CD4-positive, alpha-beta T cell treated with Interleukin-10 for 1 hour (primary cell): ENCODE measurements at places on chromosomes 16 and 17.
A peak's percentile ranks its signal among the peaks of the same experiment; 100 is the strongest.

DNA sequence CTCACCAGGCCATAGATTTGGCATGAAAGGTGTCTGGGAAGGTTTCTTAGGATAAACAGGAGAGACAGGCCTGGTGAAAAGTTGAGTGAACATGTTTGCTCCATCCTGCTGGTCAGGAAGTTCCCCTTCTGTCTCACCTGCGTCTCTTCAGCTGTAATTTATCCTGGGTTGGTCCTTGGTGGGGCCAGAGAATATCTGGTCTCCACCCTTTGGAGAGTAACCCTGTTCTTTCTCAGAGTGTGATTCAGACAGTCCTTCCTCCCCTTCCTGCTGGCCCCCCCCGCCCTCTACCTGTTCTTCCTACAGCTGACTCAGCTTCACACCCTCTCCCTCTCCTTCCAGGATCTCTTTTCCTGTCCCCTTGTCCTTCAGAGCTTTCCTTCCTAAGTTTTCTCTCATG lies 17.1 kb downstream of the MINK1 start:
- DNase-seq: no peak

GRCh38 chr17:81151278-81151677 lies 14.0 kb upstream of the PVALEF start:
- no peak for DNase-seq

DNA sequence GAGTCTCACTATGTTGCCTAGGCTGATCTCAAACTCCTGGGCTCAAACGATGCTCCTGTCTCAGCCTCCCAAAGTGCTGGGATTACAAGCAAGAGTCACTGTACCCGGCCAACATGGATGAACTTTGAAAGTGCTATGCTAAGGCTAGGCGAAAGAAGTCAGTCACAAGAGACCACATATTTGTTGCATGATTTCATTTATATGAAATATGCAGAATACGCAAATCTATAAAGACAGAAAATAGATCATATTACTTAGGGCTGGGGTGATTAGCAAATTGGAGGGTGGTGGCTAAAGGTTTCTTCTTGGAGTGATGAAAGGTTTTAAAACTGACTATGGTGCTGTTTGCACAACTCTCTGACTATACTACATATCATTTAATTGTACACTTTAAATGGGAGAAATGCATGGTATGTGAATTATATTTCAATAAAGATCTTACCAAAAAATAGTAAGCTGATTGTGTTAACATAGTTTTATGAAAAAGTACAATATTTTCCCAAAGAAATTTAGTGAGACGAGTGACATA lies 1.2 kb upstream of the FLYWCH1 start:
- no peak for DNase-seq

DNA sequence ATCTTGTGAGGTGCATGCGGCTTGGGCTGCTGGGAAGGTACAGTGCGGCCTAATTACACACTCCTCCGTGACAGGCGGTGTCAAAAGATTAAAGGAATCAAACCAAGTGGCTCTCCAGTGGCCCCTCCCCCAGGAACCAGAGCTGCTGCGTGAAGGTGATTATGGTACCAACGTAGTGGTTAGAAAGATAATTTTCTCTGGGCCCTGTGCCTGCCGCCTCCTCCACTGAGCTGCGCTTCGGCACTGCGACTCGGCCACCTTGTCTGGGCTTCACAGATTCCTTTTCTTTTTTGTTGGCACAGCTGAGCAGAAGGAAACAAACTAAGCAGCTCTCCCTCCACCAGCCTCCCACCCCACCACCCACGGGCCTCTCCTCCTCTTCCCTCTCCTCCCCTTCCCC lies 113.2 kb upstream of the SDK2 start:
- no peak for DNase-seq

DNA sequence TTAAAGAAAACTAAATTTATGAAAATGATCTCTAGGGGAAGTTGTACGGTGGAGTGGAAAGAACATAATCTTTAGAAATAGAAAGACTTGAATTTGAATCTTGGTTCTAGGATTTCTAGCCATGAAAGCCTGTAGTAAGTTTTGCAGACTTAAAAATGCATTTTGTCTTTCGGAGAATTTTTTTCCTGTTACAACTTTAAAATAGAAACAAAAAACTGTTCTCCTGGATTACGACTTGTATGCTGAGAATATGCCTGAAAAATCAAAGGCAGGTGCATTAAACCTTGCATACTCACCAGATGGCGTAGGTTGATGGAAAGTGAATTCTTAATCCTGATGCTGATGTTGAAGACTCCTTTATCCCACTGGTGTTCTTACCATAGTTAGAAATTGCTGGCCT lies 7.5 kb upstream of the MPHOSPH6 start:
- DNase-seq: no peak

- DNase-seq: no peak
These were observed 2.4 kb downstream of the PABPN1L start for GRCh38 chr16:88864099-88864498.

GRCh38 chr16:6910301-6910700 lies 422.3 kb upstream of the RBFOX1 start:
- no peak for DNase-seq

DNA sequence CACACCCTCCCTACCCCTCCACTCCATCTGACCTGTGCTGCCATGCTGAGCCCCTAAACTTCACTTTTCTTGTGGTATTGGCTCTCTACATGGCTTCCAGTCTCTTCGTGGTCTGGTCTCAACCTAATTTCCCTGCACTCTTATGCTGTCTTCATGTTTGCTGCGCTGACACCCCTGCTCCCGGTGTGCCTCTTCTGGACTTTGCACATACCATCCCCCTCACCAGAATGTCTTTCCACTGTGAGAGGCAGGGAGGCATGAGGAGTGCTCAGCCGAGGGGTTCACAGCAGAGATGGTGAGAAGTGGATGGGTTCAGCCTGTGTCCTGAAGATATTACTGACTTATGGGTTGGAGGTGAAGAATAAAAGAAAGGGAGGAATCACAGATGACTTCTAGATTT lies 2.5 kb downstream of the TNFSF12 start:
- no peak for DNase-seq

GRCh38 chr17:8079291-8080207 lies 8.0 kb downstream of the ALOX12B start:
- peak; percentile 84 for DNase-seq

- no peak for DNase-seq
These were observed 74.3 kb upstream of the CRHR1 start for GRCh38 chr17:45709728-45710288.

GRCh38 chr17:8022360-8023003 lies 16.4 kb upstream of the ALOX15B start:
- DNase-seq: no peak

GRCh38 chr17:31499771-31500554 lies 108.5 kb downstream of the RAB11FIP4 start:
- DNase-seq: no peak

DNA sequence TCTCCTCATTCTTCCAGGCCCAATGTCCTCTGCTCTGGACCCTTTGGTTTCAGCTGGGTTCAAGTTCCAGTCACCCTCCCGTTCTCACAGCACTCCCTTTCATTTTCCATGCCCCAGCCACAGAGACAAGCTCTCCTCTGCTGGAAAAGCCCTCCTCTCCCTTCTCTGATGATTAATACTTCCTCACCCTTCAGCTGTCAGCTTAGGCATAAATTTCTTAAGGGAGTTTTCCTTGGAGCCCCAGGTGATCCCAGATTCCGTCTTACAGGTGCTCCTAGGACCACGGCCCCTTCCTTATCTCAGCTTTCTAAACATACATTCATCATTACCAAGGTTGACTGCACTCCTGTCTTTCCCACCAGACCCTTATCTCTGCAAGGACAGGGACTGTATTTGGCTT lies 10.4 kb downstream of the CHAD start:
- no peak for DNase-seq

GRCh38 chr16:88325087-88325750 lies 57.5 kb upstream of the ZNF469 start:
- no peak for DNase-seq
